CD4-positive, alpha-beta T cell treated with Interleukin-12 subunit alpha and Interleukin-12 subunit beta, for 1 hour (primary cell): ENCODE measurements at places on chromosomes 6 and 20.

GRCh38 chr6:118761645-118762044 is 110.3 kb upstream of the CEP85L start:
- no peak for DNase-seq

- no peak for DNase-seq
Measured at GRCh38 chr6:1591243-1591642, 18.5 kb upstream of the FOXC1 start.

DNA sequence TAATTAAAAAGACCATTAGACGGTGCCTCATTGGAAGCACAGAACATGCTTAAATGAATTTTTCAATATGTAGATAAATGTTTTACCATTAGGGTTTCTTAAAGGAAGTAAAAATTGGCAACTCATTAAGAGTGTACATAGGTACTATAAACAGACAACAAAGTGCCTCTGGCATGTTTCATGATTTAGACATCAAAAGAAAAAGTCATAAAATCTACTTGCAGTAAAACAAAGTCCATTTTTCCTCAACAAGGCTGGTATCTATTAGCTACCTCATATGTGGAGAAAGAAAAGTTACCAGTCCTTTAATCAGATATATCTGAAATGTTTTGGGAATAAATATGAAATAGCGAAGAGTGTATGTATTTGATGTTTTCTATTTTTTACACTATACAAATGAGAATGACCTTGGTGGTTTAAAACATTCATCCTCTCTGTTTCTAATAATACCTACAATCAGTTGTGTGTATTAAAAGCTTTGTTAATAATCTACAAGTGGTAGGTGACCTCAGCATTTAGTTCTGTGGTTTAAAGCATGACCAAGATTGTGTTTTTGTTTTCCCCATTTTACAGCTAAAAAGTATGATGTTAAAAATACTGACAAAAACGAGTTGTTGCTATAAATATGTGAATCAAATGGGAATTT is 87.5 kb downstream of the HDGFL1 start:
- no peak for DNase-seq

GRCh38 chr6:6178795-6179194 is 141.7 kb downstream of the F13A1 start:
- DNase-seq = no peak

DNA sequence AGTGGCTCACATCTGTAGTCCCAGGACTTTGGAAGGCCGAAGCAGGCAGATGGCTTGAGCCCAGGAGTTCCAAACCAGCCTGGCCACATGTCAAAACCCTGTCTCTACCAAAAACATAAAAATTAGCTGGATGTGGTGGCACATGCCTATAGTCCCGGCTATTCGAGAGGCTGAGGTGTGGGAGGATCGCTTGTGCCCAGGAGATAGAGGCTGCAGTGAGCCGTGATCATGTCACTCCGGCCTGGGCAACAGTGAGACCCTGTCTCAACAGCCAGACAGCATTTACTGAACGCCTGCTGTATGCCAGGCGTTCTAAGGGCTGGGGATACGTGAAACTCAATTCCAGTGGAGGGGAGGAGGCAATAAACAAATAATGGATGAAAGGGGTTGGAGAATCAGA is 69.9 kb downstream of the ATP9A start:
- no peak for DNase-seq

GRCh38 chr6:137495703-137496336 is 1.6 kb upstream of the OLIG3 start:
- no peak for DNase-seq
